CD4-positive, alpha-beta T cell treated with Interferon gamma for 1 hour (primary cell): ENCODE measurements at places on chromosomes 16 and 17.
A peak's percentile ranks its signal among the peaks of the same experiment; 100 is the strongest.

- peak; percentile 2 for DNase-seq
Measured at GRCh38 chr16:53822936-53823529, 119.1 kb downstream of the FTO start.

DNA sequence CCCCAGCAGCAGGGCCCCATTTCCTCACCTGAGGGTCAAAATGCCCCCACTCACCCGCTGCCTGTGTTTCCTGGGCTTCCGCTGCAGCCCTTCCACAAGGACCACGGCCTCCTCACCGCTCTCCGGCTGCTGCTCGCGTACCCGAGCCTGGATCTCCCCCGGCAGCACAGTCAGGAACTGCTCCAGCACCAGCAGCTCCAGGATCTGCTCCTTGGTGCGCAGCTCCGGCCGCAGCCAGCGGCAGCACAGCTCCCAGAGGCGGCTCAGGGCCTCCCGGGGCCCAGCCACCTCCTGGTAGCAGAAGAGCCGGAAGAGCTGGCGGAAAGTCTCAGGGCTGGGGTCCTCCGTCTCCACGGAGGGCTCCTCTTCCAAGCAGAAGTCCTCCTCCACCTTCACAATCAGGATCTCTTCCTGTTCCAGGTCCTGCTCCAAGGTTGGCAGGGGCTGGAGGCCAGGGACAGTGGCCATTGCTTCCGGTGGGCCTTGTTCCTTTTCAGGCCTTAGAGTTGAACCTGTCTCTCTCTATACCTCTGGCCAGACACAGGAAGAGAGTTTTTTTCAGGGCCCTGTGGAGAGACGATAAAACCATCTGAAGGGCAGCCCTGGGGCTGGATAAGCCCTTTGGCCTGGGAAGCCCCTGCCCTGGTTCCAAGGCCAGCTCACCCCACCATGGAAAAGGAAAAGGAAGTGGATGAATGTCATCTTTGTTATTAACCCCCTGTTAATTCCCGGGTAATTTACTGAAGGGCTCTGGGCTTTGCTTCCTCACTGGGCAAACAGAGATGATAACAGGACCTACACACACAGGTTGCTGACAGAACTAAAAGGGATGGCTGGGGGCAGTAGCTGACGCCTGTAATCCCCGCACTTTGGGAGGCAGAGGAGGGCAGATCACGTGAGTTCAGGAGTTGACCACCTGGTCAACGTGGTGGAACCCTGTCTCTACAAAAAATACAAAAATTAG, 1.2 kb downstream of the ZNF500 start:
- DNase-seq = no peak

- DNase-seq = no peak
Measured at GRCh38 chr16:68782198-68783174, 45.4 kb downstream of the CDH1 start.

GRCh38 chr17:47621293-47622179, 28.2 kb upstream of the KPNB1 start:
- no peak for DNase-seq

DNA sequence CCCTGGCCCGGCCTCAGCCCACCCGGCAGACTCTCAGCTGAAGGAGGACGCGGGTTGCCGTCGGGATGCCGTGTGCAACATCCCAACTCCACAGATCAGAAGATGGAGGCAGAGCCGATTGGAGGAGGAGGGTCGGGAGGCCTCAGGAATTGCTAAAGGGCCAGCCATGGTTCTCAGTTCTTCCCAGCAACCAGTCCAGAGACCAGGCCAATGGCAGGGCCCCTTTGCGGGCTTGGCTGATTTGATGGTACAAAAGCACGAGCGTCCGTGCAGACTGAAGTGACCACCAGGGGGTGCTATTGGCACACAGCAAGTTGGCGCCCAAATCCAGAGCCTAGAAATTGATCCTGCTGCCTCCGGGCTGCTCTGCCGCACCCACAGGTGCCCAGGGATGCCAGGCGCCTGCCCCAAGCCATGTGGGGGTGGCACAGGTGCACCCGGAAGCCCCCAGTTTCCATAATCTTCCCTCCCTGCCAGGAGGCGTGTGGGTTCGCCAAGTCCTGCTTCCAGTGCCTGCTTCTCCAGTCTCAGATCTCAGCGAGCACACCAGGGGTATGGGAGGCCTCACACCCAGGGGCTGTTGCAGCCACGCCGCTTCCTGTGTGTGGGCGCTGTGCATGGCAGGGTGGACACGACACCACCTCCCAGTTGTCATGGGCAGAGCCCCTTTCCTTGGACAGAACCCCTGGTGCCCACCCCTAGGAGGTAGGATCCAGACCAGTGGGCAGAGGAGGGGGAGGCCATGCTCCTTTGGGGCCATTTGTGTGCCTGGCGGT, 7.1 kb upstream of the TEX19 start:
- peak; percentile 77 for DNase-seq

DNA sequence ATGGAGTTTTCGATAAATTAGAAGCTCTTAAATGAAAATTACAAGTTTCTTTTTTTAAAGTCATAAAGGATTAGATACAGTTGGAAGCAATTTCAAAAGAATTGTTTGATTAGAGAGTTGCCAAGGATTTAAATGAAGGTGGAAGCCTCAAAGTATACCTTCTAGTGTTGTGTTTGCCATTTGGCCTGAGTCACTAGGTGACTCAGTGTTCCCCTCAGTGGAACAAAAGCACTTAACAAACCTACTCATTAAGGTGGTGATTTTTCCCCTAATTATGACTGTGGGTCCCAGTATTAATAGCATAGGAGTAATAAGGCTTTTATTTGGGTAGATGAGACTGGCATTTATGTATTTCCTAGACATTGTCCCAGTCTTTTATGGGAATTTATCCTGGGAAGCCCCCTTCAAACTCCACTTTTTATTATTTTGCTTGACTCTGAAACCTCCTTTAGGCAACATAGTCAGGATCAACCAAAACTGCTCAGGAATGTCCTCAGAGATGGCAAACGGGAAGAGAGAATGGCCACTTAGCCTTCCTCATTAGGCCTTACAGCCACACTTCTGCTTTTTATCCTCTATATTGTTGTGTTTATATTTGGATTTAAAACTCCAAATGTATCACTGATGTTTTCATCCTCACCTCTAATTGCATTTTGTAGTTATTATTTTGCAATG, 161.0 kb downstream of the FTO start:
- DNase-seq = no peak

DNA sequence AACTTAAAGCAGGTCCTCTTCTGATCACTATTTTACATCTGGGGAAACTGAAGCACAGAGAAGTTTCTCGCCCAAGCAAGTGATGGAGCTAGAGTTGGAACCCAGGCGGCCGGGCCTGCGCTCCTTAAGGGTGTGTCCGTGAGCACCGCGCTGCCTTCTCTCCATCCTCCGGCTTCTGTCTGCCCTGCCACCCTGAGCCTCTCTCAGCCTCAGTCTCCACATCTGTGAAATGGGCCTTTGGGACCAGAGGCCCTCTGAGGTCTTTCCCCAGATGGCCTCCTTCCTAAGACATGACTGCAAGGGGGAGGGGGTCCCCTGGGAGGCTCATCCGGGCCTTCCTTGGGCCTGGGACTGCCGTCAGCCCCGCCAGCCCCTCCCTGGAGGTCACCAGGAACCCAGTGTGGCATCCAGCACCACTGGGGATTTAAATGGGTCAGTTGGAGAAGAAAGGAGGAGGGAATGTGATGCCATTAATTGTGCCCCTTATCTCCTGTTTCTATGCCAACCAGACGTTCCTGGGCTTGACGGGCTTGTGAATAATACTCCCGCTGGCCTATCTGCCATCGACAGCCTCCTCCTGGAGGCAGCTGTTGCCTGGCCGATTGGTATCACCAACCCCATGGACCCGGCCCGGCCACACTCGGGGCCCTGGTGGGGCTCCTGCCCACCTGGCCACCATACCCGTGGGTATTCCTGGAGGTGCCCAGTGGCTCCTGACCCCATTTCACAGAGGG, 5.1 kb downstream of the ZFPM1 start:
- no peak for DNase-seq

GRCh38 chr17:46892192-46892703, 30.7 kb upstream of the GOSR2 start:
- no peak for DNase-seq

DNA sequence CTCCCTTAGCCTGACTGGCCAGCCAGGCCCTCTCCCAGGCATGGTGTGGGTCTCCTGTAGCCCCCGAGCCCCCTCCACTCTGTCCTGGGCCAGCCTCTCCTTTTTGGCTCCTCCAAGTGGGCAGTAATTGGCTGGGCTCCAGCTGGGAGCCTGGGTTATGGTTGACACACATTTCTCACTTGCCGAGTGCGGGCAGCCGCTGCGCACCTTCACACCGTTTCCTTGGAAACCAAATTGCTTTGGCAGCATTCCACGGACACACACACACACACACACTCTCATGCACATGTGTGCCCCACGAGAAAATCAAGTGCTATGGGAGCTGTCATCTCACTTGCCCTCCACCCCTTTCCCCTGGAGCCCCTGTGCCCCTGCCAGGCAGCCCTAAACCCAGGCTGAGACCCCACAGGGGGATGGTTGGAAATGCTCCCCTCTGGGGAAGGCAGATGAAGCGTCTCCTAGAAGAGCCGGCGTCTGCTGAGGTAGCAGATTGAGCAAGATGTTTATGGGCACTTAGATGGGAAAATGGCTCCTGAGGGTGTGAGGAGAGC, 402.7 kb upstream of the TNRC6C start:
- no peak for DNase-seq

- DNase-seq = no peak
Measured at GRCh38 chr17:9020824-9021157, 519 bp upstream of the NTN1 start.

DNA sequence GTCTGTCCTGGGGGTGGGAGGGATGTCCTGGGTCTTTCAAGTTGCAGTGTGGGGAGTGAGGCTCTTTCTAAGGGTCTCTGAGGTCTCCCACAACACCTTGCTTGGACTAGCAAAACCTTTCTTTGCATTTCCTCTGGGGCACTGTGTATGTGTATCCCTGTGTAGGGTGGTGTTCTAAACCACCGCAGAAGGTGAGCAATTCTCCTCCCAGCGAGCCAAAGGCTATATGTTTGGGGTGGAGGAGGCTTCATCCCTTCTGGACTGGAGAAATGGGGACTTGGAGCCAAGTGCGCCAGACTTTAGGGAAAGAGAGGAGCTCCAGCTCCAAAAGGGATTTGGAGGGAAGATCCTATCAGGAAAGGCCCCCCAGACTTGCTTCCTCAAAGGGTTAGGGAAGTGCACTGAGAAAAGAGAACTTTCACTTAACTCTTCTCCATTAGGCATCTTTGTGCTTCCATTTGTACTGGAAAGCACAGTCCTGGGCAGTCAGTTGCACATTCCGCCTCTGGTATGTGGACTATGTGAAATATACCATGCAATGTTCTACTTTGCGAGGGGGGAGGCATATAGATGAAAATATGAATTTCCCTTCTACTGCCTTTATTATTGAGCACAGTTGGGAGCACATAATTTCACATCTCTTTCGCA, 18.9 kb upstream of the HOXB9 start:
- no peak for DNase-seq

GRCh38 chr16:85736921-85737320, 14.0 kb downstream of the C16orf74 start:
- DNase-seq = no peak

- no peak for DNase-seq
Measured at GRCh38 chr16:77424871-77425604, 9.8 kb downstream of the ADAMTS18 start.

GRCh38 chr17:54971147-54971546, 2.6 kb downstream of the STXBP4 start:
- DNase-seq = no peak

DNA sequence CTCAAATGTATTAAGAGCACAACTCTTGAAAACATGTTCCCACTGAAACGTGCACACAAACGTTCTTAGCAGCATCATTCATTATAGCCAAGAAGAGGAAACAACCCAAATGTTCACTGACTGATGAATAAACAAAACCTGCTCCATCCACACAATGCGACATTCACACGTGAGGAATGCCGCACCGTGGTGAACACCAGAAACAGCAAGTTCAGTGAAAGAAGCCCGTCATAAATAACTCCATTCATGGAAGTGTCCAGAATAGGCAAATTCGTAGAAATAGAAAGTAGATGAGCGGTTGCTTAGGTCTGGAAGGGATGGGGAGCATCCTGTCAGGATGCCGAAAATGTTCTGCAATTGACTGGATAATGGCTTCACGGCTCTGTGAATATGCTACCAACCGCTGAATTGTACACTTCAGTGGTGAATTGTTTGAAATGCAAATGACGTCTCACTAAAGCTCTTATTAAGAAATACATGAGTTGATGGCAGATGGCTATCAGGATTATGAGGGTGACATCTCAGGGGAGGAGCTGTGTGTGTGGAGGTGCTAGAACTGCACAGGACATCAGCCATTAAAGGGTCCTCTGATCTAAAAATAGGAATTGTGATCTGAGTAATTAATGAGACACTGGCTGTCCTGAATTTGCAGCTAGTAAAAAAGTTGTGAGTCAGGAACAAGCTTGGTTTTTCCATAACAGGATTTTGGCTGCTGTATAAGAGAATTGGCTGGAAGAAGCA, 771.0 kb downstream of the KCNJ18 start:
- DNase-seq = no peak
